ENCODE measurements at places on chromosomes 3 and 15.
A peak's percentile ranks its signal among the peaks of the same experiment; 100 is the strongest.

DNA sequence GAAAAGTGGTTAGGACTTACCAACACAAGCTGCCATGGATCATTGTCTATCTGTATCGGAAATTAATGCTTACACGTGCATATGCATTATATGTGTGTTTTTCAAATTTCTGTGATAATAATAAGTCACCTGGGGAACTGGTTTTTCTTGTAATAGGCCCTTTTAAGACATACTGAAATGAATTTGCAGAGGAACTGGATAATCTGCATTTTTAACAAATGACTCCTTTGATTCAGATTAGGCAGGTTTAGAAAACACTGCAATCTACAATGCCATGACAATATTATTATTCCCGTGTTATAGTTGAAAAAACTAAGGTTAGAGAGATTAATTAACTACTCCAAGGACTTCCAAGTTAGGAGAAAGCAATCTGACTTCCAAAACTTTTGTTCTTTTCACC is 23.4 kb downstream of the STRIT1 start:
- no peak for DNase-seq

GRCh38 chr3:128487813-128488635 is 5.0 kb downstream of the GATA2 start:
- peak; percentile 90 for DNase-seq

- DNase-seq: no peak
Observed at GRCh38 chr3:167575000-167575600, 78.6 kb downstream of the WDR49 start.

GRCh38 chr15:41892621-41893421 is 1.0 kb downstream of the SPTBN5 start:
- DNase-seq: peak; percentile 56

- no peak for DNase-seq
Observed at GRCh38 chr15:70453238-70453637, 310.1 kb downstream of the UACA start.

Data from testis (tissue), 5 donors.